ENCODE measurements at places on chromosomes 11 and 22. TPM values are rescaled to one million over a fixed set of nuclear protein-coding genes. Genes with fewer than 3 reads are reported as not detected.

The ESAM gene
- polyA plus RNA-seq = 59.4 TPM

The ZPR1 gene
- 50.6 TPM for polyA plus RNA-seq

The PRAME gene
- polyA plus RNA-seq = 0.94 TPM

The SAA4 gene
- not detected for polyA plus RNA-seq

The RAB38 gene
- polyA plus RNA-seq = 22.4 TPM

The NNMT gene
- 0.53 TPM for polyA plus RNA-seq

The OAF gene
- 49.9 TPM for polyA plus RNA-seq

The TCF20 gene
- polyA plus RNA-seq = 29.5 TPM

The CNTF gene
- 1.6 TPM for polyA plus RNA-seq

The ESRRA gene
- polyA plus RNA-seq = 34.5 TPM

The FIBIN gene
- 15.0 TPM for polyA plus RNA-seq

The BIRC3 gene
- 1.2 TPM for polyA plus RNA-seq

The PVALB gene
- 8.3 TPM for polyA plus RNA-seq

The CXCR5 gene
- not detected for polyA plus RNA-seq

The CHRM1 gene
- polyA plus RNA-seq = 0.04 TPM

The CARD16 gene
- 2.2 TPM for polyA plus RNA-seq

The CACNA1I gene
- 0.09 TPM for polyA plus RNA-seq

The SCARF2 gene
- polyA plus RNA-seq = 29.6 TPM

The APOA5 gene
- not detected for polyA plus RNA-seq

The DBX1 gene
- polyA plus RNA-seq = not detected

The GGTLC2 gene
- not detected for polyA plus RNA-seq

The CAPN5 gene
- polyA plus RNA-seq = 30.0 TPM

The GAL gene
- not detected for polyA plus RNA-seq

The SCGB1D4 gene
- polyA plus RNA-seq = not detected

The FAM227A gene
- polyA plus RNA-seq = 5.2 TPM

The HBG2 gene
- polyA plus RNA-seq = 1,217 TPM

The RBMXL2 gene
- 0.24 TPM for polyA plus RNA-seq

The MS4A6A gene
- 17.4 TPM for polyA plus RNA-seq

The STARD10 gene
- polyA plus RNA-seq = 78.2 TPM

The CLMP gene
- 30.7 TPM for polyA plus RNA-seq

The UBE2L3 gene
- polyA plus RNA-seq = 56.5 TPM

The DDI1 gene
- not detected for polyA plus RNA-seq

The KCNE3 gene
- polyA plus RNA-seq = 36.6 TPM

The OR10A2 gene
- not detected for polyA plus RNA-seq

The BTBD10 gene
- 31.6 TPM for polyA plus RNA-seq

The ELFN2 gene
- 1.5 TPM for polyA plus RNA-seq

The APOBEC3C gene
- 10.8 TPM for polyA plus RNA-seq

The PKNOX2 gene
- 14.8 TPM for polyA plus RNA-seq

The SLC16A8 gene
- polyA plus RNA-seq = 2.1 TPM

The SLC1A2 gene
- 0.44 TPM for polyA plus RNA-seq

The TOLLIP gene
- 42.2 TPM for polyA plus RNA-seq

The CCDC87 gene
- 0.36 TPM for polyA plus RNA-seq

The PANX1 gene
- 23.0 TPM for polyA plus RNA-seq

The NLRP6 gene
- polyA plus RNA-seq = 0.47 TPM

The SHANK3 gene
- 19.6 TPM for polyA plus RNA-seq

The LRRC10B gene
- 1.2 TPM for polyA plus RNA-seq

The SCUBE1 gene
- polyA plus RNA-seq = 11.1 TPM

The CEP126 gene
- 7.3 TPM for polyA plus RNA-seq

The PATE4 gene
- not detected for polyA plus RNA-seq

The OLFML1 gene
- 36.5 TPM for polyA plus RNA-seq

The RTN4R gene
- polyA plus RNA-seq = 7.6 TPM

The OR52K2 gene
- not detected for polyA plus RNA-seq

All from renal pelvis (tissue), 12 donors.